ENCODE measurements at places on chromosomes 7 and 10.

GRCh38 chr7:144018065-144018464 lies 17.9 kb downstream of the OR6B1 start:
- DNase-seq = no peak

DNA sequence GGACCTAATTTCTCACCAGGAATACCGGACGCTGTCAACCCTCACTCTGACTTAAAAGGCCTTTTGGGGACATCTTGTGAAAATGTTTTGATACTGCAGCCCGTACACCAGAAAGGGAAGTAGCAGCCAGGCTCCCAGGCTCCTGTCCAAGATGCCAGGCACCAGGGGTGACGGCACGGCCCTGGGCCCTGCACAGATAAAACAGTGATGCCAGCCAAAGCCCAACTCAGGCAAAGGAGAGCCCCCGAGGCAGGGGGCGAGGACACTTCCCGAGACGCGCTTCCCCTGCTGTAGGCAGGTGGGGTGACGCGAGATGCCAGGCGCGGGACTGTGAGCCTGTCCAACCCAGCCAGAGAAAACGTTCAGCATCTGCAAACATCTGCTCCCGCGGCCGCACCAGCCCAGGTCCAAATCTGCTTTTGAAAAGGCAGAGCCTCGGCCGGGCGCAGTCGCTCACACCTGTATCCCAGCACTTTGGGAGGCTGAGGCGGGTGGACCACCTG lies 15.7 kb downstream of the ZFAND2A start:
- no peak for DNase-seq

DNA sequence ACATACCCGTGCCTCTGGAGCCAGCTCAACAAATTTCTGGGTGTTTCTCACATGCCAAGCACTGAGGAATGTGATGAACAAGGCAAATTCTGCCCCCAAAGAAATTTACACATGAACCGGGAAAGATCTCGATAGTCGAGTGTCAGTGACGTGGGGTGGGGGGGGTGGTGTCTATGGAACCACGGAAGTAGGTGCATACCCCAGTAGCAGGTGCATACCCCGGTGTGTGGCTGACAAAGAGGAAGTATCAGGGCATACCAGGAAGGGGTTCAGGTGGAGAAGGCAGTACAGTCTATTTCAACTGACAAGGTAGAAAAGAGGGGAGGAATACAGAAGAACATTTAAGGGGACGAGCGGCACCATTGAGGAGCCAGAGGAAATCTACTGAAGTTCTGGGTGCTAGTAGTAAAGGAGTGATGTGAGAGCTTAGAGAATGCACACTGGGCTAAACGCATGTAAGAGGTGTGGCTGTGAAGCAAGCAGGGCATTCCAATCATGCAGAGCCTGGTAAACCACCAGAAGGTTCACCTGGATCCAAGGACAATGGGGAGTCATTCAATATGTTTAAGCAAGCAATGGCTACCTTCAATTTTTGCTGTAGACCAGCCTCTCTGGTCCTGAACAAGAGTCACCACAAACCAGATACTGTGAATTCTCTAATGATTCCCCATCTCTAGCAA lies 6.2 kb downstream of the CCDC6 start:
- DNase-seq = no peak

- DNase-seq = no peak
Measured at GRCh38 chr10:50794490-50794889, 54.8 kb downstream of the ASAH2B start.

GRCh38 chr7:44982535-44982923 lies 3.7 kb upstream of the MYO1G start:
- DNase-seq = no peak

- no peak for DNase-seq
Measured at GRCh38 chr7:112010109-112010508, 196.1 kb downstream of the DOCK4 start.

DNA sequence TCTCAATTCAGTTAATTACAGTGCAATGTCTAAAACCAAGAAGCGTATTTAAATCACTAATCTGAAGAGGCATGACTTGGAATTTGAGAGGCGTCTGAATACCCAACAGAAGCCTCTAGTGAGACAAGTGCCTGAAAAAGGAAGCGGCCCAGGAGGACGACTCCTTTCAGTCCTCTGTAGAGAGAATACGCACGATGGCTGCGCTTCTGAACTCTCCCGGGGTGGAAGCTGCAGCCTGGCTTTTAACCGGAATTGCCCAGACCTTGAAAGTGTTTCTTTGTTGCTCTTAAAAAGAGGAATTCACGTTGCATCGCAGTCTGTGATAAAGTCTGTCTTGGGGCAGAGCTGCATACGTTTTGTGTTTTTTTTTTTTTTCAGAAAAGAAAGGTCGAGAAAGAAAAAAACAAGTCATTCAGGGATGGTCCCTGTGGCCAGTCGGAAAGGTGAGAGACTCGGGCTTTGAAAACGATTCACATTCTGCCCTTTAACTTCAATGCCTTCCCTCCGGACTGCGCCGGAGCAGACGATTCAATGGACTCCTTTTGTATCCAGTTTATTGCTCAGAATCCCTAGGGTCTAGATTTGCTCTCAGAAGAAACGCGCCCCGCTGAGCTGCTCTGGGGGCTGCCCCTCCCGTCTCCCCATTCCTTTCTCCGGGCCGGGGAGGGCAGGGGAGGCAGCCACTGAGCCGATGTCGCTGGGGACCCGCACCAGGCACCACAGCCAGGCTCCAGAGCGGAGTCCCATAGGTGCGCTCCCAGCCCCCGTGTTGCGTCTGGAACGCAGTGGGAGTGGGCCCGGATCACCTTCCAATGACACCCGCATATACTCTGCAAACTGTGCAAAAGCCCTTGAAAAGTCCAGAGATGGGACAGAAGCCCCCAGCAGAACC lies 994 bp upstream of the PTF1A start:
- no peak for DNase-seq

DNA sequence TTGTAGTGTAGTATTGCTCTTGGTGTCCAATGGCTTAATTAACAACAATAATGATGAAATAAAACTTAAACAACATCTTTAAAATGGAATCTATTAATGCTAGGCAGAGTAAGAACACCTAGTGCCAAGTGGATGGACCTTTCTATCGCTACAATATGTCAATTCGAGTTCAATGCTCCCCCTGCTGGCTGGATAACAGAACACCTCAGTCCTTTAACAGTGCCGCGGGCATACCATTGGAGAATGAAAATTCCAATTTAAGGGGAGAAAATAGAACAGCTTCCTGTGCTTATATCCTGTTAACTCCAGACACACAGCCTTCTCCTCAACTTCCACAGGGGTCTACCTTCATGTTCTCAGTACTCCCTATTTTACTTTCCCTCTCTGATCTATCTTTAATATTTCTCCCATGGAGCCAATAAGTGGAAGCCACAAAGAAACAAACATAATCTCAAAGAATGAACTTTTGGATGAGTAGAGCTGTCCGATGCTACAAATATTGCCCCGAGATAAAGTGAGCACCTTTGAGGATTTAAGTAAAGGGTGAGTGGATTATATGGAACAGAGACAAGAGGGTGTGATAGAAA lies 41.4 kb downstream of the COL1A2 start:
- peak; percentile 12 for DNase-seq

Data from iPS DF 19.7 (cell line).